ENCODE measurements at places on chromosomes 5 and 9.
A peak's percentile ranks its signal among the peaks of the same experiment; 100 is the strongest.

- DNase-seq: no peak
Measured at GRCh38 chr5:54845567-54845941, 139.8 kb downstream of the ESM1 start.

GRCh38 chr5:136155078-136155477, 22.4 kb downstream of the SMAD5 start:
- no peak for DNase-seq

GRCh38 chr9:121676926-121677325, 25.5 kb downstream of the DAB2IP start:
- DNase-seq: no peak

DNA sequence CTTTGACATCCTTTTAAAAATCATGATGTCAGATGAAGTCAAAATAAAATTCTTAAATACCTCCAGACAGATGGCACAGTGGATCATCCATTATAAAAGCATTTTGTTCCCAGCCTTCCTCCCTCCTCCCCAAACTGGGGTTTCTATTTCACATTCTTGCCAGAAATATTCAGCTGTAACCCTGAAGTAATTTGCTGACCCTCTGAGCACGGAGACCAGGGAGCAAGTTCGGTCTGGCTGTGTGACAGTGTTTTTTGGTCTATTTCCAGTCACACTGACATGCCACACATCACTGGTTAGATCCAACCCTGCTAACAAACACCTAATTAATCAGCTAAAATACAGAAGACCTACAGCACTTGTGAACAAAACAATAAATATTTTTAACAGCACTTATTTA, 126.2 kb upstream of the DMRT1 start:
- no peak for DNase-seq

DNA sequence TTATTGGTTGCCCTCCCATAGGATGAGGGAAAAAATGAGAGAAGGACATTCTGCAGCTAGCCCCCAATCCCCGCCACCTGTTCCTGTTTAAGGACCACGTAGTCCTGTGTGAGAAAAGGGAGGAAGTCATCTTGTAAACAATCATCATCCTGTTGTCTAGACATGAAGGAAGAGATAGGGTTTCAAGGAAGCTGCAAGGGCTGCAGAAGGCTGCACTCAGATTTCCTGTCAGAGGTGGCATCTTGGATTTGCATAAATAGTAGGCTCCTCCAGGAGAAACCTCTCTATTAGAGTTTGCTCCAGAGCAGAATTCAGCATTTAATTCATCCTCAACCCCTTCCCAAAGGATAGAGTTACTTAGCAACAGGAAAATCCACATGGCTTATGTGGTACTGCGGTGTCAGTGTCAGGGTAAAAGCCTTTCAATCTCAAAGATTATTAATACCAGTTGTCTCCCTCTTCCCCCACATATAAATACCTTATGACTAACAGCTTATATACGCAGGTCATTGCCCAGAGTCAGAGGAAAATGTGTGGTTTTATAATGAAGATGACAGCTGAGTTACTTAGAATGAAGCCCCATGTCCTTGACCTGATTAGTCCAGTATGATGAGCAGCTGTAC, 4.6 kb upstream of the DNAJC18 start:
- no peak for DNase-seq

DNA sequence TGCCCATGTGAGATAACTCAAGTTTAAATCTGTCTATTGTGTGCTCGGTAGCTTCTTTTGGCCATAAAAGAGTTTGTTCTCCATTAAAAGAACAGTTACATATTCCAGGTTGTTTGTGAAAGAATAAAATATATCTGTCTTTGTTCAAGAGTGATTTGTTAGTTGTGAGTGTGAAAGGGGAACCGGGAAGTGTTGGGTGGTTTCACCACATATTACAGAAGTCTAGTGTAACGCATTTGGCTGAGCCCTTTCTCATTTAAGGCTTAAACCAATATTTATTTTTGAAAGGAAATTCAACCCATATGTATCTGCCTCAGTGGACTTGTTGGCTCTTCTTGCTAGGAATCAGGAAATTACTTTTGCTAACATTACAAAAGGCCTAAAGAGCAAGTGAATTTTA, 54.1 kb upstream of the DMRTA1 start:
- DNase-seq: no peak

GRCh38 chr5:147390654-147391225, 119.1 kb downstream of the DPYSL3 start:
- DNase-seq: no peak

- DNase-seq: no peak
Measured at GRCh38 chr5:88883836-88884607, 1.0 kb upstream of the MEF2C start.

DNA sequence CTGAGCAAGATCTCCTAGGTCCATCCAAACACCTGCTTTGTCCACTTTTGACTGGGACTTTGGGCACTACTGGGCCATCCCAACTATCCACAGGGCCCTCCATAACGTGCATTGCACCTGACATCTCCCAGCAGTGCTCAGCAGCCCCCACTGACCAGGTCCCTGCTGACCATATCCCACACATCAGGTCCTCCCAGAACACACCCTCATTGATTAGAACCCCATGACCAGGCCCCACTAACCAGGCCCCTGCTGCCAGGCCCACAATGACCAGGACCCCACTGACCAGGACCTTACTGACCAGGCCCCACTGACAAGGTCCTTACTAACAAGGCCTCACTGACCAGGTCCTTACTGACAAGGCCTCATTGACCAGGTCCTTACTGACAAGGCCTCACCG, 93.9 kb upstream of the CTSV start:
- DNase-seq: no peak

DNA sequence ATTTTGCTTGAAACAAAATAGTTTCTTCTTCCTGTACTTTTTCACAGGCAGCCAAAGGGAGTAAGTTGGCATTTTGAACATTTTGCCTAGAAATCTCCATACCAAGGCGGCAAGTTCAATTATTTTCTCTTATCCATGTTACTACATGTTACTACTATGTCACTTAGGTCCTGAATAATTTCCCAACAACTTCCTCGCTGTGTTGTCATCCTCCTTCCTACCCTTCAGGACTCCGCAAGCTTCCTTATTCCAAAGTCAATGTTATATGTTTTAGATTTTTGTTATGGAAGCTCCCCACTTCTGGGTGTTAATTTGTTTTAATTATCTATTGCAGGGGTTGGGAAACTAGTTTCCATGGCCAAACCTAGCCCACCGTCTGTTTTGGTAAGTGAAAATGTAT, 9.9 kb upstream of the B4GALT1 start:
- DNase-seq: no peak

- no peak for DNase-seq
Measured at GRCh38 chr5:179264783-179265513, 80.3 kb downstream of the ADAMTS2 start.

DNA sequence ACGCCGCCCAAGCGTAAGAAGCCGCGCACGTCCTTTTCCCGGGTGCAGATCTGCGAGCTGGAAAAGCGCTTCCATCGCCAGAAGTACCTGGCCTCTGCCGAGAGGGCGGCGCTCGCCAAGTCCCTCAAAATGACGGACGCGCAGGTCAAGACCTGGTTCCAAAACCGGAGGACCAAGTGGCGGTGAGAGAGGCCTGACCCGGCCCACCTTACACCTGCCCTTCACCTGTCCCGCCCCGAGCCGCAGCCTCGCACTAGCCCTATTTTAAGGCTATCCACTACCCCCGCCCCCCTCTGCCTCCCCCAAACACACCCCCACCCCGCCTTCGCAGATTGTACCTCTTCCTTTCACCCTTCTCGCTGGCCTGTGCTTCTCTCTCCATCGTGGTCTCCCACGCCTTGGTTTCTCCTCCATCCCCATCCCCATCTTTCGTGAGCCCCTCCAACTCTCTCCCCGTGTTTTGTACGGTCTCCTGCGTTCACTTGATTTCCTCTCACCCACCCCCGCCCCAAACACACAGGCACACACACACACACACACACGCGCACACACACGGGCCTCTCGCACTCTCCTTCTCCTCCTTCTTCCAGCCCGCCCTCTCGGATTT, 1.3 kb downstream of the TLX3 start:
- no peak for DNase-seq

DNA sequence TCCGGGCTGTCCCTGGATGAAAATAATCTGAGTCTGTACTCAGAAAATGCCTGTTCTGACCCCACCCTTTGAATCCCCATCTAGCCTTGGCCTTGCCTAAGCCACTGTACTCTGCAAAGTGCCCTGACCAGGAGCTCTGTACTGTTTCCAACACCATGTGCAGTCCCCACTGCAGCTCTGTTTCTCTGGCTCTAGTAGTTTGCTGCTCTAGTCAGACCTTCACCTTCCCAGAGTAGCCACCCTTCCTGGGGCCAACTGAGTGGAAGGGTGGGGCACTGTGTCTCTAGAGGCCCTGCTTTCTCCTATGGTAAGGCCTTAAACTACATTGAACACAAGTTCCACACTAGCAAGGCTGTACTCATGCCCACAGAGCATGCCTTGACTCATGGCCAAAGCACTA, 31.9 kb downstream of the P4HA2 start:
- no peak for DNase-seq

- DNase-seq: no peak
Measured at GRCh38 chr5:128241051-128241695, 157.6 kb downstream of the SLC12A2 start.

- no peak for DNase-seq
Measured at GRCh38 chr9:129713402-129713679, 39.5 kb downstream of the PTGES start.

- no peak for DNase-seq
Measured at GRCh38 chr9:93633492-93634221, 57.3 kb downstream of the PHF2 start.

- no peak for DNase-seq
Measured at GRCh38 chr5:146240951-146241350, 37.5 kb downstream of the RBM27 start.

- peak; percentile 74 for DNase-seq
Measured at GRCh38 chr9:127970401-127971313, 10.1 kb downstream of the EEIG1 start.

DNA sequence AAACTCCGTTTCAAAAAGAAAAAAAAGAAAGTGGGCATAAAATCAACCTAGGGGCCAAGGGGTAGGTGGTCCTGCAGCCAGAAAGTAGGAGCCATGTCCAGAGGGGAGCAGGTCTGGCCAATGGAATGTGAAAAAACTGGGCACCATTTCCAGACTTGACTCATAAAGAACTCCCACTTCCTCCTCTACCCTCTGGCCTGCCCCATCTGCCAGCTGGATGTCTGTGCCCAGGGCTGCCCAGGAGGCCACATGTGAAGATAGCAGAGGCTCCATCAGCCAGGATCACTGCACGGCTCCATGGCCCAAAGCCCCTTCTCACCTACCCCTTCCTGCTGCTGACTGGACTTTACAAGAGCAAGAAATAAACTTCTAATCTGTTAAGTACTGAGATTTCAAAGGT, 42.1 kb upstream of the EEIG1 start:
- DNase-seq: no peak

DNA sequence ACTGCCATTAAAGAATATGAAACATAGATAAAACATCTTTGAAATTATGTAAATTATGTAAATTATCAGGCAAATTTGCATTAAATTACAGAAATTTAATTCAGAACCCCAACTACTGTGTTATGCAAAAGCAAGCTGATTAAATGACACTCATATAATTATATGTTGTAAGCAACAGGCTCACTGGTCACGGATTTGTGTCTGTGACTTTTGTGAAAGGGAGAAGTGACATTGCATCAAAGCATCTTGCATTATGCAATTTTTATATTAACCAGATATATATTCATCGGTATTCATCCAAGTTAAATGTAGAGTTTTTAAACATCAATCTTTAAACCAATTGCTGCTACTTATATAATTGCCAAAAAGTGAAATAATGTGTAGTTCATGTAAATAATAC, 13.0 kb upstream of the GLIPR2 start:
- DNase-seq: no peak

DNA sequence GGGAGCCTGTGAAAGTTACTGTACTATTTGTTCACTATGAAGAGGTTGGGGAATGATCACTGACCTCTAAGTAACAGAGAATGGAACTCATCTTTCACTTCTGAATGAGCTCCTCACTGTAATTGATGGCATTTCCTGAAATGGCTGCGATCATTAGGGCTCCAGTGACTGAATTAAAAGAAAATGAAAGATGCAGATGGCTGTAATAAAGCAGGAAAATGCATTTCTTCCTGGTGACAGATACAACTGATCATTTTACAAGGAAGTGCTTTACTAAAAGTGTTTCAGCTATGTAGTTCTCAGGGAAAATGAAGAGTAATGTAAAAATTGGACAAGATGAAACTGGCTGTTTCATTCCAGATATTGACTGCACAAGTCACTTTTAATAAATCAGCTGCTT, 1200.6 kb upstream of the NUDT12 start:
- no peak for DNase-seq

DNA sequence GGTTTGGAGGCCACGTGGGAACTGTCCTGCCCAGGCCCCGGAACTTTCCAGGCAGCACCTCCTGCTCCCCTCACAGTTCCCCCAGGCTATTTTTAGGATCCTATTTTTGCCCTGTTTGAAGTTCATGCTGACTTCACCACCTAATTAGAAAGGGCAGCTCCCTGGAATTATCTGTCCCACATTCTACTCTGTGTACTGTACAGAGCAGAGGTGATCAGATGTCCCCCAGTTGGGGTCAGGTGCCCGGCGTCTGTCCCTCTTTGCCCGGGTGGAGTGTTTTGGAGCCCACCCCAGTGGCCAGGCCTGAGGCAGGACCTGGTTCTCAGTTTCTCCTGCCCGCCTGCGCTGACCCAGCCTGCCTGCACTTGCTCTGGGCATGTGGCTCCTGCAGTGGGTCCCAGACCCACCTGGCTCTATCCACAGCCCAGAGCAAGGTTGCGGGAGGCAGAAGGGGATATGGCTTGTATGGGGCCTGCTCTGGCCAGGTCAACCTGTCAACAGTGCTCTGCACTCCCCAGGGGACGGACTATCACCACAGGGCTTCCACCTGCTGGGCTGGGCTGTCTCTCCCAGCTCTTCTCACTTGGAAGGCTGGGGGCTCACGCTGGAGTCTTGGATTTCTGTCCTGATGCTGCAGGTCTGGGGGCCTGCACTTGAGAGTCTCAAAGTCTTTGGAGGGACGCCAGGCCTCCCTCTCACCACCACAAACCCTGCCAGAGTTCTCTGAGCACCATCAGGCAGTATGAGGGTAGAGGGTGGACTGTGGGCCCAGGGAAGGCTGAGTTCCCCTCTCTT, 268.3 kb downstream of the GADD45G start:
- DNase-seq: no peak

GRCh38 chr9:14956208-14956607, 46.0 kb upstream of the FREM1 start:
- no peak for DNase-seq

DNA sequence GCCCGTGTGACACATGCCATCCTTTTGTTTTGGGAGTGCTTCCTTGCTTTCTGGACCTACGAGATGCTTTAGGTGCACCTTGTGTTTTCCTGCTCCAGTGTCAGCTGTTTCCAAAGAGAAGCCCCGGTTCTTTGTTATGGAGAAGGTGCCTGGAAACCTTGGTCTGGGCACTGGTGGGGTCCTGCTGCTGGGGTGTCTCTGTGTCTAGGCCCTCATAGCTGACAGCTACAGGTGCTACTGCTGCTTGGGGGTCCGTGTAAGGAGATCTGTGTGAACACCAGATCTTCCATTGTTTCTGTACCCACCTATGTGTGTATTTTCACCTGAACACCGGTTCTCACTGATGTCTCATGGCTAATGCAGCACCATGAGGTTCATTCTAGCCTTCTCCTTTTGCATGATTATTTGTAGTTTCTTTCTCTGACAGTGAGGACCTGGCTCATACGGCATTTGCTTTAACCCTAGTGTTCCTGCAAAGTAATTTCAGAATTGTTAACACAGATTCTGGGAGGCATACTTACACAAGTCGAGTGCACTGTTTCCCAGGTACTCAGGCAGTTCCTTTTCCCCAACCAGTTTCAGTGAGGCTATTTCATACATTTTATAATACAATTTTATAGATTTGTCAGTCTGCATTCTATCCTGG, 13.2 kb upstream of the FAM120AOS start:
- no peak for DNase-seq

GRCh38 chr5:169809281-169809680, 171.0 kb downstream of the INSYN2B start:
- DNase-seq: no peak

All from activated gamma-delta T cell treated with Interleukin-2 at 50 U/mL for 16 hours (primary cell).